ENCODE measurements at places on chromosomes 13 and 19. TPM values are rescaled to one million over a fixed set of nuclear protein-coding genes. Genes with fewer than 3 reads are reported as not detected.

GRCh38 chr13:19085876-19086275 is 95.7 kb downstream of the TUBA3C start:
- H3K27me3 ChIP-seq: no peaks in the 10 kb centered on the region
- no peak for DNase-seq
- no peak overlapping the region for H3K4me3 ChIP-seq
- no peak overlapping the region for H3K27ac ChIP-seq

DNA sequence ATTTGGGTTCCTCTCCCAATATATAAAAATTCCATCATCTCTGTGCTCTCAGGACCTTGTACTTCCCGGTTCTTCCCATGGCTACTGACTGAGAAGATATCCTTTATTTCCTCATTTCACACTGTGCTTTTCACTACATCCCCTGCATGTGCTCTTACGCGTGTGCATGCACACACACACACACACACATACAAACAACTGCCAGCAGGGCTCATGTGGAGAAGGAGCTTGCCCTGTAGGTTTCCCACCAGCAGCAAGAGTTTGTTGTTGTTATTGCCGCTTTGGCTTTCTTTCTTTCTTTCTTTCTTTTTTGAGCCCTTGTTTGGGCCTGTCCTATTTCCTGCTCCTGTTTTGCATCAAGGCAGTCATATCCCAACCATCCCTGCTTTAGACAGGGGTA is 43.6 kb downstream of the TEX26 start:
- no peaks in the 10 kb centered on the region for H3K36me3 ChIP-seq
- no peak overlapping the region for H3K4me3 ChIP-seq
- H3K27ac ChIP-seq: no peak overlapping the region
- no peak for DNase-seq
- peaks cover 22% of the 10 kb centered on the region for H3K4me1 ChIP-seq

The C13orf42 gene
- total RNA-seq: not detected

The RFPL4A gene
- total RNA-seq: not detected

The TMEM221 gene
- total RNA-seq: 0.87 TPM

The MIPEP gene
- total RNA-seq: 41.8 TPM

DNA sequence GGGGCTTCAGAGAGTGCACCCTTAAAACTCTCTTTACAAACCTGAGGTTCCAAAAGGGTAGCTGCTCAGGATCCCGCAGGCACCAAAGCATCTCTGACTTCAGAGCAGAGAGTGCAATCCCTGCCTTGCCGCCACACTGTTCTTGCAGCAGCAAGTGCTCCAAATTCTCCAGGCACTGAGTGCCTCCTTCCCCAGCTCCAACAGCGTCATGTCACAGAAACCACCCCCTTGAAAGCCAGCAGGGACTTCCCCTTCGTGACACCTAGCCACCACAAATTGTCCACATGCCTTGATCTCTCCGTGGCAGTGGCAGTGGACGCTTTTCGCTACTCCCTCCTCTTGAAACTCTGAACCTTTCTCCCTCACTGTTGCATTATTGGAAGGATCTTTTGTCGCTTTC is 39.9 kb downstream of the MBNL2 start:
- H3K4me3 ChIP-seq: no peak overlapping the region
- no peak for DNase-seq
- peaks cover 29% of the 10 kb centered on the region for H3K36me3 ChIP-seq
- H3K4me1 ChIP-seq: peaks cover 52% of the 10 kb centered on the region
- H3K27me3 ChIP-seq: no peaks in the 10 kb centered on the region

The PSG4 gene
- not detected for total RNA-seq

The RDH8 gene
- not detected for total RNA-seq

GRCh38 chr13:65679240-65679639 is 1550.9 kb downstream of the PCDH9 start:
- no peak overlapping the region for H3K27ac ChIP-seq
- DNase-seq: no peak
- no peak overlapping the region for H3K4me3 ChIP-seq
- H3K36me3 ChIP-seq: no peaks in the 10 kb centered on the region

- no peaks in the 10 kb centered on the region for H3K4me1 ChIP-seq
- H3K36me3 ChIP-seq: peaks cover 19% of the 10 kb centered on the region
- no peaks in the 10 kb centered on the region for H3K27me3 ChIP-seq
- no peak overlapping the region for H3K27ac ChIP-seq
These were observed 404.2 kb downstream of the KLF12 start for GRCh38 chr13:73730014-73730413.

GRCh38 chr13:24995225-24995804 is 100.6 kb upstream of the PABPC3 start:
- no peaks in the 10 kb centered on the region for H3K36me3 ChIP-seq
- H3K27ac ChIP-seq: peak overlapping the region; percentile 44
- no peak for DNase-seq

GRCh38 chr13:106310291-106310865 is 225.1 kb downstream of the EFNB2 start:
- H3K36me3 ChIP-seq: no peaks in the 10 kb centered on the region
- H3K27me3 ChIP-seq: no peaks in the 10 kb centered on the region
- no peak overlapping the region for H3K27ac ChIP-seq
- no peak overlapping the region for H3K4me3 ChIP-seq

The NCR1 gene
- total RNA-seq: not detected

The CCL25 gene
- 1.4 TPM for total RNA-seq

GRCh38 chr13:26401578-26402021 is 147.7 kb downstream of the CDK8 start:
- H3K27ac ChIP-seq: no peak overlapping the region
- no peaks in the 10 kb centered on the region for H3K4me1 ChIP-seq
- DNase-seq: no peak
- H3K4me3 ChIP-seq: no peak overlapping the region

Measured in type B pancreatic cell (in vitro differentiated cells).